Pancreas (tissue), 10 donors: ENCODE measurements at places on chromosomes 7 and 10. TPM values are rescaled to one million over a fixed set of nuclear protein-coding genes. Genes with fewer than 3 reads are reported as not detected.

GRCh38 chr7:55043691-55044370 is 25.0 kb downstream of the EGFR start:
- DNase-seq: no peak
- no peaks in the 10 kb centered on the region for H3K36me3 ChIP-seq
- no peak overlapping the region for H3K4me3 ChIP-seq
- H3K27ac ChIP-seq: no peak overlapping the region

DNA sequence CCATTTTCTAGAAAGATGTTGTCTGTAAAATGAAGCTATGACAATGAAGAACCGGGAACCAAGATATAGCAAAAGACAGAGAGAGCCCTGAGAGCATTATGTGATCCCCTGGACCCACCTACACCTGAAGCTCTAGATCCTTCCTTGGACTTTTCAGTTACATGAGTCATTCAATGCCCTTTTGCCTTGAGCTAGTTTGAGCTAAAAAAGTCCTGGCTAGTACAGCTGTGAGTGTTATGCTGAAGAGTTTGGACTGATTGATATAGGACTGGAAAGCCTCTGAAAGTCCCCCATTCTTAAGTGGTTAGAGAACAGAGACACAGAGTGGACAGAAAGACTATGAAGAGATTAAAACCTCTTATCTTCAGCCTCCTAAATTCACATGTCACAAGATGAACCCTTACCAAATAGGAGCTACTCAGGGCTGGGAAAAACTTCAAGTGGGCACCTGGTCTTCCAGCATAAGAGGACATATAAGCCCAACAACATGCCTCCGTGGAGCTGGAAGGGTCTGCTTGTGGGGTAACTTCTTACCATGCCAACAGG is 386.8 kb upstream of the NFE2L3 start:
- DNase-seq: no peak
- no peak overlapping the region for H3K4me3 ChIP-seq
- no peaks in the 10 kb centered on the region for H3K4me1 ChIP-seq
- no peaks in the 10 kb centered on the region for H3K36me3 ChIP-seq

GRCh38 chr10:59287587-59288255 is 74.6 kb downstream of the FAM13C start:
- H3K27ac ChIP-seq: no peak overlapping the region
- H3K36me3 ChIP-seq: no peaks in the 10 kb centered on the region
- DNase-seq: no peak

- H3K27ac ChIP-seq: no peak overlapping the region
- no peaks in the 10 kb centered on the region for H3K27me3 ChIP-seq
- no peak overlapping the region for H3K4me3 ChIP-seq
- H3K36me3 ChIP-seq: no peaks in the 10 kb centered on the region
- no peak for DNase-seq
These were observed 10.8 kb downstream of the COL1A2 start for GRCh38 chr7:94405506-94405905.

The GPRIN2 gene
- total RNA-seq: 14.0 TPM
